Endodermal cell (in vitro differentiated cells): ENCODE measurements at places on chromosomes 2 and 18.

DNA sequence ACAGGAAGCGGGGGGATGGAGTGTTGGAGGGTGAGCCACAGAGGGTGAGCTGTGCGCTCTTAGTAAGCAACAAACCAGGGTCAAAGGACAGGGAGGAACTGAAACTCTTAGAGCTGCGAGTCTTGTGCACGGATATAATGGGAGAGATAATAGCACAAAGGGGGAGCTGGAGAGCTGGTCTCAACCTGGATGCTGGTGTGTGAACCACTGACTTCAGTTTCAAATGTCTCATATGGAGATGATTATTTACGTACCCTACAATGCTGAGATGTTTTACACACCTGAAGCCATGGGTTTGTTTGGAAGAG lies 35.9 kb downstream of the PTGR3 start:
- DNase-seq = peak; percentile 45

DNA sequence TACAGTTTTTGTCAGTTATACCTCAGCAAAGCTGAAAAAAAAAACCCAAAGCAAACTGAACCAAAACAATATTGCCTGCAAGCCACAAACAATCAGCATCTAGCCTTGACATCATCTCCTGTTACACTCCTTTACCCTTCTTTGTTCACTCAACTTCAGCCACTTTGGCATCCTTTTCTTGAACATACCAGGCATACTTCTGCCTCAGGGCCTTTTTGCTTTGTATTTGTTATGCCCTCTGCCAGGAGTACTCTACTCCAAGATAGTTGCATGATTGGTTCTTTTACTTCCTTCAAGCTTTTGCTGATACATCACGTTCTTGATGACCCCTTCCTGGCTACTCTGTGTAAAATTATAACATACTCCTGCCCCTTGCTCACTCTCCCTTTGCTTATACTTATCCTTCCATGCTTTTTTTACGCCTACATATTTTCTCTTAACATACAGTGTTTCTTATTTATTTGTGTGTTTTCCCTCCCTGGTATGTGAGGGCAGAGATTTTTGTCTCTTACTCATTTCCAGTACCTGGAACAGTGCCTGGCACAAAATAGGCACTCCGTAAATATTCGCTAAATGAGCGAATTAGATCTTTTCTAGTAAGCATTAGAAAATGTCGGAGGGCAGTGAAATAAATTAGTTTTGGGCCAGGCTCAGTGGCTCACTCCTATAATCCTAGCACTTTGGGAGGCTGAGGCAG lies 12.7 kb downstream of the ABI2 start:
- DNase-seq = no peak

DNA sequence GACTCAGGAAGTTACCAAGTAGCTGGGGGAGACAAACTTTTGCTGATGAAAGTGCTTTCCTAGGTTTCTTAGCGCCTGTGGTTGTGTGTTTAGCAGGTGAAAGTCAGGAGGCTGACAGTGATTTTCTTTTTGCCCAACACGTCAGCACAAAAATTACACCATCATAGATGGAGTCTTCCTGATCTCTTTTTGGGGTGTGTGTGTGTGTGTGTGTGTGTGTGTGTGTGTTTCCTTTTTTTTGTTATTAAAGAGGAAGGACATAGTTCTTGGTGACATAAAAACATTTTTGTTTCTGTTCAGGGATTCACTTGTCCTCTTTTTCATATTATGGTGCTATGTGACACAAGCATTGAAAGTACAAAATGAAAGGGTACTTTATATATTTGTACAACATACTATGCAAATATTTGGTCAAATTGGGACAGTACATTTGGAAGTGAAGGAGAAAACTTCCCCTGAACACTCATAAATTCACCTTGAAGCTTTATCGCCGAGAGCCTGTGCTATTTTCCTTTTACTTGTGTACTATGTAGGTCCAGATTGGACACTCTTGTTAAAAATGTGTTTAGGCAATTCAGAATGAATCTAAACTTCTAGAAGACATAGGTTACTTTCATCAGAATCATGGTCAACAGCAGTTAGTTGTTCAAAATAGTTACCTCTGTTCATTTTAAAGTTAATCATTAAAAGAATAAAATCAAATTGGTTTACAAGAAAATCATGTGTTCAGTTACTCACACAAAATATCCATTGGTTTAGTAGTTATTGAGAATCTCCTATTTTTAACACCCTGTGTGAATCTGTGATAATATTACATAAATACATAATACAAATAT lies 491.9 kb downstream of the IRS1 start:
- DNase-seq = no peak

DNA sequence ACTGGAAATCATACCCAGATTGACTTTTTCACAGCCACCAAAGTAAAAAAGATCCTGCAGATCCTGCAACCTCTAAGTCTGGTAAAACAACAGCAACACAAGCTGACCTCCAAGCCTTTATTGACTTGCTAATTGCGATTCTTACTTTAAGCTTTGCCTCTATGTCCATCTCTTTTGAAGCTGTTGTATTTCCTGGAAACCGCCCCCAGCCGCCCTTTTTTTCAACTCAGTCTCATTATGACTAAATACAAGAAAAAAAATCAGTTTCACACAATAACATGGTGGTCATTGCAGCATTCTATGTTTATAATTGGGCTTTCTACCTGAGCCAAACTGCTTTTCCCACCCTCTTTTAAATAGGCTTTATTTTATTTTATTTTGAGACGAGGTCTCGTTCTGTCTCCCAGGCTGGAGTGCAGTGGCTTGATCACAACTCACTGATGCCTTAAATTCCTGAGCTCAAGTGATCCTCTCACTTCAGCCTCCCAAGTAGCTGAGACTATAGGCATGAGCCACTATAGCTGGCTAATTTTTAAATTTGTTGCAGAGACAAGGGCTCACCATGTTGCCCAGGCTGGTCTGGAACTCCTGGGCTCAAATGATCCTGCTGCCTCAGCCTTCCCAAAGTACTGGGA lies 76.2 kb downstream of the MOGAT1 start:
- no peak for DNase-seq

DNA sequence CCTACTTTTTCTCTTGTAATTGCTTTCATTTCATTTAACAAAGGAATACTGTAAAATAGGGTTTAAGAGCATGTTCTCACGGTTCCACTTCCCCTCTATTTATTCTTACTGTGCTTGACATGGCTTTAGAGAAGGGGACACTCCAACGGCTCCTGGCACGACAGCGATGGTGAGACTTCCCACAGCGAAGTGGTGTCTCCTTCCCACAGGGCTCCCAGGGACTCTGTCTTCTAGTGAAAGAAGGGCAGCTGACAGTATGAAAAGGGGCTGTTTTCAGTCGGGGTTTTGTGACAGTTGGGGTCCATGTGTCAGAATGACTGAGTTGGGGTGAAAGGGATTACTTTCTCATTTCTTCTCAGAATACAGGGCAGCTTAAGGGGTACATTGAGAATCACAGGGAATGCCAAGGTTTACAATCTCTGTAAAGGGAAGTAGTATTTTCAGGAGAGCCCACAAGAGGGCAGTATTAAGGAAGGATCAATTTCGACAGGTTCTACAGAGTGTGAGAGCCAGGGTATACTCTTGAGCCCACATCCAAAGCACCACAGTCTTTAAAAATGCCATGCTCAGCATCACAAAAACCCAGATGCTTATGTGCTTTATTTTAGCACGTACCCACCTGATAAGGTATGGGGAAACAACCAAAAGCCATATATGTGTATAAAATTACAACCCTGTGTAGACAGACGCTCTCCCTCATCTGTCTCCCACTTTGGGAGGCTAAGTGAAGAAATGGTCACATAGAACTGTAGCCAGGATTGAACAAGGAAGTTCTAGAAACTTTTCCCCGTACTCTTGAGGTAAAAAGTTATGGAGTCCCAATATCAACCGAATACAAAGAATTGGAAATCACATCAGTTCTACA lies 31.3 kb upstream of the RAPGEF4 start:
- DNase-seq = peak; percentile 51

DNA sequence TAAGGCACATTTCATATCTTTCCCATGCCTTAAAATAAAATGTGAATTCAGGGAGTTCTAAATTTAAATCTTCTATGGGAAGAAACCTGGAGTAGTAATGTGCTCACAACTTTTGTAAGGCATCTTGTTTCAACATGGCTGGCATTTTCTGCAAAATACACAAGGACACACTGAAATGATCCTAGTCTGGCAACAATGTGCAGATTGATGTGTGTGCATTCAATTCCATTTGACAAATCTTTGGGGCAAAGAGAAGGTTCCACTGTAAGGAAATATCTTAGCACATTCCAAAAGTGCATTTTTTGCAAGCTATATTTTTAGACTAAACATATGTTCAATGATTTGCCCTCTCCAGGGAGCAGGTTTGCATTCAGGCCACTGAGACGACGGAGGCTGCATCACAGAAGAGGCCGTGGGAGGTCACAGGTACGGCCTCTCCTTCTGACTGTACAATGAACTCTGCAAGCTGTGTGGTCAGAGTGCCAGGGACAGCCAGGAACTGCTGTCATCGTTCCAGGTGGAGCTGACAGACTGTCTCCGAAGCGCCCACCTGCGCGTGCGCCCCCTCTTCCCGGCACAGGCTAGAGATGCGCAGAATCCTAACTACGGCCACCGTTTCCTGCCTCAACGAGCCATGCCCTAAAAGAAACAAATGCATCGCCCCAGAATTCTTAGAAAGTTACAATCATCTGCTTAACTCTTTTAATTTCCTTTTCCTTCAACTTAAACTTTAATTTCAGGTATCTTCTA lies 149.2 kb upstream of the POU3F3 start:
- no peak for DNase-seq

- DNase-seq = peak; percentile 69
These were observed 149.1 kb downstream of the RHBDD1 start for GRCh38 chr2:226984750-226985582.

- no peak for DNase-seq
These were observed 4.1 kb downstream of the ITGA4 start for GRCh38 chr2:181461056-181461997.

GRCh38 chr2:168200930-168201583 lies 46.3 kb downstream of the STK39 start:
- no peak for DNase-seq

GRCh38 chr2:3204031-3204821 lies 173.4 kb downstream of the EIPR1 start:
- no peak for DNase-seq

DNA sequence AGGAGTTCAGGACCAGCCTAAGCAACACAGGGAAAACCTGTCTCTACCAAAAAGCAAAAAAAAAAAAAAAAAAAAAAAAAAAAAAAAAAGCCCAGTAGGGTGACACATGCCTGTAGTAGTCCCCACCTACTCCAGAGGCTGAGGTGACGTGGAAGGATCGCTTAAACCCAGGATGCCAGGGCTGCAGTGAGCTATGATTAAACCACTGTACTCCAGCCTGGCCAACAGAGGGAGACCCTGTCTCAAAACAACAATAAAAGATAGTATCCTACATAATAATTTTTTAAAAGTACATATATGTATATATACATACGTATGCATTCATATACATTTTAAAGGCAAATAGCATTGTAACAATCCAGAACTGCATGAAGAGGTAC lies 51.7 kb downstream of the SOS1 start:
- DNase-seq = peak; percentile 53

- no peak for DNase-seq
These were observed 154.7 kb upstream of the RMP24 start for GRCh38 chr18:35817604-35818352.

DNA sequence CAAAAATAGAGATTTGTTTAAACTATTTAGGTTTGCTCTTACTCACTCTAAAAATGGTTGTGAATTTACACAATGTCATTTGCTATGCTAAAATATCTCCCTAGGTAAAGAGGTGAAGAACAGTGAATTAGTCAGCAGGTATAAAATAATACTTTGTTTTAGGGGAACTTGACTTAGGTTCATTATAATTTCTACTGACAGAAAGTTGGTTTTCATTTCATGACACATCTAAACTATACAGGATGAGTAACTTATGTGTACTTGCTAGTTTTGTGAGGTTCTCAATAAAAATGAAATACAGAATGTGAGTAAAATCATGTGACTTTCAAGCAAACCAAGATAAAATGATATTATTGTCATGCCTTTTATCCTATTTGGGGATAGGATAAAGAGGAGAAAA lies 66.0 kb downstream of the DIS3L2 start:
- no peak for DNase-seq

- DNase-seq = no peak
These were observed 344.4 kb downstream of the SETBP1 start for GRCh38 chr18:45025089-45025450.

- DNase-seq = no peak
These were observed 120.2 kb upstream of the TMEFF2 start for GRCh38 chr2:192314800-192315481.

GRCh38 chr2:179106676-179107428 lies 56.9 kb upstream of the CCDC141 start:
- DNase-seq = no peak

- DNase-seq = no peak
These were observed 12.4 kb upstream of the MPV17 start for GRCh38 chr2:27335311-27335710.

GRCh38 chr2:219410390-219410789 lies 7.8 kb upstream of the DES start:
- peak; percentile 41 for DNase-seq

DNA sequence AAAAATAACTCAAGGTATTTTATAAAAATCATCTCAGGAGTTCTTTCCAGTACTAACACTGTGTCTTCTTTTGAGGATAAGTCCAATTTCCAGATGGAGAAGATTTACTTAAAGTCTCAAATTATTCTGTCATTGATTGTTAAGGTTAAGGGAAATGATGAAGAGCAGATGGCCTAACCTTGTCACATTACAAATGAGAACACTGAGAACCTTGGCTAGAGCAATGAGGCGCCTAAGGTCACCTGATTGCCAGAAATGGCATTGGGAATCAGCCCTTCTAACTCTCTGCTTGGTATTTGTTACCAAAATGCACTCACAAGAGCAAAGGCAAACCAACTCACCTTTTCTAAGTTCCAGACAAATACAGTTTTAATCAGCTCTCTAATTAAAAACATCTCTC lies 835.1 kb downstream of the RNF144A start:
- no peak for DNase-seq

- no peak for DNase-seq
These were observed 329.4 kb downstream of the DLGAP1 start for GRCh38 chr18:4125627-4126230.

- DNase-seq = no peak
These were observed 17.0 kb downstream of the VRK2 start for GRCh38 chr2:58063641-58064040.

- DNase-seq = no peak
These were observed 22.7 kb upstream of the ETAA1 start for GRCh38 chr2:67374481-67374880.

GRCh38 chr18:77969972-77970371 lies 720.3 kb downstream of the GALR1 start:
- DNase-seq = no peak

DNA sequence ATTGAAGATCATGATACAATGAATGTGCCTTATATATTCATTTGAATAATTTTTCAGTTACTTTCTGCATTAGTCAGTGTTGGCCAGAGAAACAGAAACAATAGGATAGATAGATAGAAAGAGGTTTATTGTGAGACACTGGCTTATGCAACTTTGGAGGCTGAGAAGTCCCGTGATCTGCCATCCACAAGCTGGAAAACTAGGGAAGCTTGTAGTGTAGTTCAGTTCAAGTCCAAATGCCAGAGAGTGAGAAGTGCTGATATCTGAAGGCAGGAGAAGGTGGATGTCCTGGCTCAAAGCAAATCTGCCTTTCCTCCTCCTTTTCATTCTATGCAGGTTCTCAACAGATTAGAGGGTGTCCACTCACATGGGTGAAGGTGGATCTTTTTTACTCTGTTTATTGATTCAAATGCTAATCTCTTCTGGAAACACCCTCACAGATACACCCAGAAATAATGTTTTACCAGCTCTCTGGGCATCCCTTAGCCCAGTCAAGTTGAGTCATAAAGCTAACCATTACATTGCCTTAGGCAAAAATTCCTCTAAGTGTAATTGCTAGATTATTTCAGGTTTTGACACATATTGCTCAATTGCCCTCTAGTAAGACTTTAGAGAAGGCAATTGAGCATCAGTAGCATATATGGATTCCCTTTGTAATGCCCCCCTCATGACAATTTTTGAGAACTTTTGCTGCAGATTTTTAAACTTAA lies 341.4 kb downstream of the LPIN1 start:
- no peak for DNase-seq
